GM13977 (cell line): ENCODE measurements at places on chromosomes 7 and 10.

DNA sequence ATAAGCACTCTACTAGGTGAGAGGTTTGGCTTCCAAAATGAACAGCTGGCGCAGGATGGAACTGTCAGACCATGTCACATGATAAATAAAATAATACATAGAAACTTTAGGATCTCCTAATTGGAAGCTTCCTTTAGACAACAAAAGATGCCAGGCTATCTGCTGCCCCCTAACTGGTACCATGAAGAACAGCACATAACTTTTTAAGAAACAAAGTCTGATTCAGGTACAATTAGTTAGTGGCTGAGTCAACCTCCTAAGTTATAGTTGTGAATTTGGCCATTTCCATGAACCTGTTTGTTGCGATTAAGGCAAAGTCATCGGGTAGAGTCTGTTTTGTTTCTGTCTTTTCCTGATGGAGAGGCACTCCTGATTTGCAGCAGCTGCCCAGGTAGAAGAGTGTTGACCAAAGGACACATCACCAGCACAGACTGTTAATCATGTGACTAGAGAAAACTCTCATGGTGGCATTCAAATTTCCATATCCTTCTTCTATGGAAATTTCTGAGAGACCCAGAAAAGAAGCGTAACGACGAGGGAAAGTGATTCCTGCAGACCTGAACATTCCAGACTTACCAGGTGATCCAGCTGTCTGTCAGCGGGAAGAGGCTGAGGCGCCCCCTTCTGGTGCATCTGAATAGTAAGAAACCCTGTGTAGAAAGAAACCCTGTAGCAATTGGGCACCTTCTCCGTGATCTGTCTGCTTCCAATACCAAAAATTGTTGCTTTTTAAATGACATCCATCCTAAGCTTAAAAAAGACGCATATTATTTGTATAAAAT lies 8.6 kb upstream of the INHBA start:
- no peak for DNase-seq

DNA sequence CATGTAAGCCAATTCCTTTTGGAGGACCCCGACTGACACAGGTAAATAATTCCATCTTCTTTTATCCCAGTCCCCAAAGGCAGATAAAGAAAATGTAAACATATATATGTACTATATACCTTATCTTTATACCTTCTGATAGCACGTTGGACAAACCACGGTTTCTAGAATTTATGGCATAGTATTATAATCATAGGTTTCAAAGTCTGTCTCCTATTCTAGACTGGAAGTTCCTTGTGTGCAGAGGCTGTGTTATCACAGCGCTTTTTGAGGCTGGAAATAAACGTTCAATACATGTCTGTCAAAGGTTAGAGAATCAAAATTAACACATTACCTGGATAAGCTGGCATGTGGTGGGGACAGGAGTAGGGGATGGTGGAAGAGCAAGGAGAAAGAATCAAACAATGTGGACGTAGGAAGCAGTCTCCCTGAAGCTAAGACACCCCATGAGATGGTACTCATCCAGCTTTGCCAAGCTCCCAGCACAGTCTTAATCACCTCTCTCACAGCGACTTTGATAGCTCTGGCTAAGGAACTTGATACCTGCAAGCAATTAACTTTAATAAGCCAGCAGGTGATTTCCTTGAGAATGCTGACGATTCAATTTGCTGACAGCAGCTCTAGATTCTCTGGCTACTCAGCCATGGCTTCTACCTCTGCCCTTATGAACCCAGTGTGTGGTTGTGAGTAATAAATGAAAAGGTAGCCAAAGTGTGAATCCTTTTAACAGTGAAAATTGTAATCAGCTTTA lies 208.4 kb upstream of the LRRTM3 start:
- no peak for DNase-seq

GRCh38 chr7:83427884-83428283 lies 221.1 kb downstream of the SEMA3E start:
- no peak for DNase-seq

GRCh38 chr7:157568770-157569584 lies 232.2 kb downstream of the DNAJB6 start:
- DNase-seq: no peak
